NCI-H2107 (cell line): ENCODE measurements at places on chromosomes 13 and 19.

DNA sequence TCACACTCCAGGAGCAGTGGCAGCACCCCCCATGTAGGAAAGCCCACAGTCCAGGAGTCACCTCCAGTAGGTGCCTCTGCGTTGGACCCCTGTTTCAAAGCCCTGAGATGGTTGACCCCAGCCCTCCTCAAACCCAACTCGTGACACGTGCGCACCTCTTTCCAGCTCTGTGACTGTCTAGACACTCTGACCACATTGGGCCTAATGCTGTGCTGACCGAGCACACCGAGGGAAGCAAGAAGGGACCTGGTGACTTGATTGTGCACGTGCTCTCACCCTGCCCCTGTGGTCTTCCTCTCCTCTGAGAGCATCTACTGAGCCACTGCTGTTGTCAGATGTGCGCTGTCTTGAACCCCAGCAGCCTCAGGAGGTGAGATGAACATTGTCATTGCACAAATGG lies 22.9 kb upstream of the SLC35E1 start:
- no peak for DNase-seq

DNA sequence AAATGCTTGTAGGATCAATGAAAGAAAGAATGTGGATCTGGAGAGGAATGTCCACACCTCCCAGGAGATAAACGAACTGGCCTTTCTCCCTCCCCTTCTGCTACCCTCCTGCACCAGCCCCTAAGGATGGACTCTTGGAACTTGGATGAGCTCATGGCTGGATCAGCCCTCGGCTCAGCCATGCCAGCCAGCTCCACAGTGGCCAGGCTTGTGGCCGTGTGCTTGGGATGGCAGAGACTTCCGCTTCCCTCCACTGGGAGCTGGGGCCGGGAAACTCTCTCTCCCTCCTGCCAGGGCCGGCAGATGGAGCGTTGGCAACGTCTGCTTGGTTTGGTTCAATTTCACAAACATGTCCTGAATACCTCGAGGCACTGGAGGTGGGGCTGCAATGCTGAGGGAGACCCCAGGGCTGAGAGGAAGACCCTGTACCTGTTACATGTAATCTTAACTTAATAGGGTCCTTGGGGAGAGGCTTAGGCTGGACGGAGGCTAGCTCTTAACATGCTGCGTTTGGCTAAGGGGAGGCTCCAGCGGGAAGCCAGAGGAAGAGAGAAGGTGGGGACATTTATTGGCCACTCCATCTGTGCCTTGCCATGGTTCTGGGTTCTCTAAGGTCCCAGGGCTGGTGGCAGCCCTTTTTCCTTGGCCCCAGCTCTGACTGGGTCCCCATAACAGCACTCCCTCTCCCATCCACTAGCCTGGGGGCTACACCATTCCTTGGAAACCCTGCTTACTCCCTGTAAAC lies 152.5 kb downstream of the IER2 start:
- no peak for DNase-seq

GRCh38 chr13:37023871-37024270 lies 23.3 kb downstream of the EXOSC8 start:
- no peak for DNase-seq

- DNase-seq: no peak
Measured at GRCh38 chr13:28267497-28267896, 129.2 kb downstream of the PAN3 start.

DNA sequence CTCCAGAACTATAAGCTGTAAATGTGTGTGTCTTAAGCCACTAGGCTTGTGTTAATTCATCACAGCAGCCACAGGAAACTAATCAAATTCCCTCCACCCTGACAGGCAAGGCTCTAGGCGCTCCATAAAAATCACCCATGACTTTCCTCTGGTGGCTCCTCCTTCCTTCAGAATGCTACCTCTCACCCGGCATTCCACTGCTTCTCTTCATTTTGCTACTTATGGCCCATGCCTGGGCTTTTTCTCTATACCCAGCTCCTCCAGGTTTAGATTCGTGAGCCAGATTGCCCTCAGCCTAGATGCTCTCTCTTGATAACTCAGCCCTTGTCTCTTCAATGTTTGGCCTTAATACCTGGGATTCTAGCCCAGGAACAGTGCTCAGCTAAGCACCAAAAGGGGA lies 36.4 kb upstream of the MBNL2 start:
- no peak for DNase-seq

- DNase-seq: no peak
Measured at GRCh38 chr13:114282041-114282670, 755 bp downstream of the UPF3A start.

- DNase-seq: no peak
Measured at GRCh38 chr13:99307648-99308339, 595 bp upstream of the GPR183 start.

GRCh38 chr19:19319732-19320360 lies 463 bp downstream of the SUGP1 start:
- DNase-seq: no peak

- no peak for DNase-seq
Measured at GRCh38 chr13:46961719-46962118, 64.9 kb upstream of the HTR2A start.

GRCh38 chr19:10884274-10884673 lies 12.9 kb downstream of the CARM1 start:
- no peak for DNase-seq

- DNase-seq: no peak
Measured at GRCh38 chr13:58461217-58461616, 829.7 kb downstream of the PCDH17 start.

DNA sequence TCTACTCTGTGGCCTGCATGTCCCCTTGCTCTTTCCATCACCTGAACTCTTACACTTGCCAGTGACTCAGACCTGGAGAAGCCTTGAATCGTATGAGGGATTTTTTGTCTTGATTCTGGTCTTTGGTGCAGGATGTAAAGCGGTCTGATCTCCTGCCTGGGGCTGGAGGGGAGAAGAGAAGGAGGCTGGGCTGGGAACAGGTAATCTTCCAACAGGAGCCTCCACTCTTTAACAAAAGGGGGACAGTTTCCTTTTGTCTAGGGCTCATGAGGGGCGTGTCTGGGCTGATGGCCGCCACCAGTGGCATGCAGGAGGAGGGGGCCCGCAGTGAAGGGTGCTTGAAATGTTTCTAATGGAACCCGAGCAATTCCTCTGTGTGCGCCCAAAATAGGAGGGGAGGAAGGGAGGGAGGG lies 24.7 kb downstream of the NFIX start:
- no peak for DNase-seq

GRCh38 chr19:49691243-49692146 lies 579 bp downstream of the CPT1C start:
- DNase-seq: peak; percentile 55

- DNase-seq: no peak
Measured at GRCh38 chr13:86085890-86086289, 286.7 kb upstream of the SLITRK6 start.
